ENCODE measurements at places on chromosomes 6 and 20.

GRCh38 chr20:40958598-40958997 is 70.0 kb upstream of the TOP1 start:
- DNase-seq, result no peak

DNA sequence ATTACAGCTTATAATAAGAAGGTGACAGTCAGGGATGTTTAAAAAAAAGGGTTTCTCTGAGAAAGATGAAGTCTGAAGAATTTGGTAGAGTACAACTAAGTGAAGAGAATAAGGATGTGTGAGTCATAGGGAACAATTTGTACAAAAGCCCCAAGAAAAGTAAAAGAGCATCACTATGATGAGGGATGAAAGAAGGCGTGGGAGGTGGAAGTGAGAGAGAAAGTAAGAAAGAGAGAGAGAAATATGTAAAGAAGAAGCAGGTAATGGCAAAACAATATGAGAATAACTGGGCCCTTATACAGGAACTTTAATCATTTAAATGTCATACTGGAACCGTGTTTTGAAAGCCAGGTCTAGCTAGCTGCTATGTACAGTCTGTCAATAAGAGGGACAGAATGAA is 179.4 kb downstream of the ASCC3 start:
- DNase-seq, result no peak

DNA sequence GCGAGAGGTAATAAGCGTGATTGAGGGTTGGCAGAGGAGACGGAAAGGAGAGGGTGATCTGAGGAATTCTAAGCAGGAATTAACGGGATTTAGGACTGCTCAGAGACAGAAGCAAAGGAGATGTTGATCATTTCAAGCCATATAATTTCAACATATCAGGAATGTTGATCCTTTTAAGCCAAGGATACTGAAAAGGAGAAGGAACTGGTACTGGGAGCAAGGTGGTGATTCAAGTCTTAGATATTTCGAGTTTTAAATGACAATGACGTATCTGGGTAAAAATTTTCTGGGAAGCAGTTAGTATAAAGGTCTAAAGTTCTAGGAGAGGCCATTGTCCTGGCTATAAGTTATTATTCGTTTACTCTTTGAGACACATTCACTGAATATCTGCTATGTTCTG is 91.3 kb upstream of the OGFRL1 start:
- no peak for DNase-seq

DNA sequence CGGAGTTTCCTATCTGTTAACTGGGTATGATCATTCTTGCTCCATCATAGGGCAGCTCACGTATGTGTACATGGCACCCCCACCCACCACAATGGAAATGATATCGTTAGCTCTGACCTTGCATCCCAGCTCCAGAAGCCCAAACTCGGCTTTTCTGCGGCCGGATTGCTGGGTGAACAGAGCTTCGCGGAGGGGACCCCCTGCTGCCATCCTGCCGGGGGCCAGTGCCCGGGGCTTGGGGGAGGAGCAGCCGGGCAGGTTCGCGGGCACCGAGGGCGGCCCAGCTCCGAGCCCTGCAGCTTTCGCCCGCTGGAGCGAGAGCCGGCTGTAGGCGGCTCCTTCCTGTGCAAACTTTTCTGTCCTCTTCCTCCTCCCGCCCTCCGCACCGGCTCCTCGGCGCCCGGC is 24.9 kb upstream of the FUCA2 start:
- no peak for DNase-seq
